ENCODE measurements at places on chromosomes 16 and 17.

DNA sequence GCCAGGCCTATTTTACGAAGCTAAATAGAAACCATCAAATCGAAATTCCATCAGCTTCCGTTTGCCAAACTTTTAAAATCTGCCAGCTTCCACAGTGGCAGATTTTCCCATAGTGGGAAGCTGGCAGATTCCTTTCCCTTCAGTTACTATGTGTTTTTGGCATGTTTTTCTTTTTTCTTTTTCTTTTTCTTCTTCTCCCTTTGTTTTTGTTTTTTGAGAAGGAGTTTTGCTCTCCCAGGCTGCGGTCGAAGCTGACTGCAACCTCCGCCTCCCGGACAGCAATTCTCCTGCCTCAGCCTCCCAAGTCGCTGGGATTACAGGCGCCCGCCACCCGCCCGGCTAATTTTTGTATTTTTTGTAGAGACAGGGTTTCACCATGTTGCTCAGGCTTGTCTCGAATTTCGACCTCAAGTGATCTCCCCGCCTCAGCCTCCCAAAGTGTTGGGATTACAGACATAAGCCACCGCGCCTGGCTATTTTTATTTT, 684 bp upstream of the CWC25 start:
- DNase-seq: no peak

- no peak for DNase-seq
Observed at GRCh38 chr16:81554979-81555378, 110.4 kb downstream of the CMIP start.

GRCh38 chr17:77231076-77231871, 90.5 kb downstream of the SEC14L1 start:
- no peak for DNase-seq

- DNase-seq: peak; percentile 21
Observed at GRCh38 chr17:39979893-39980350, 685 bp upstream of the PSMD3 start.

GRCh38 chr17:1779571-1780131, 17.8 kb downstream of the SERPINF1 start:
- no peak for DNase-seq

- no peak for DNase-seq
Observed at GRCh38 chr17:80441598-80442322, 26.8 kb downstream of the ENDOV start.

- DNase-seq: no peak
Observed at GRCh38 chr17:73493956-73494926, 150.0 kb downstream of the SDK2 start.

DNA sequence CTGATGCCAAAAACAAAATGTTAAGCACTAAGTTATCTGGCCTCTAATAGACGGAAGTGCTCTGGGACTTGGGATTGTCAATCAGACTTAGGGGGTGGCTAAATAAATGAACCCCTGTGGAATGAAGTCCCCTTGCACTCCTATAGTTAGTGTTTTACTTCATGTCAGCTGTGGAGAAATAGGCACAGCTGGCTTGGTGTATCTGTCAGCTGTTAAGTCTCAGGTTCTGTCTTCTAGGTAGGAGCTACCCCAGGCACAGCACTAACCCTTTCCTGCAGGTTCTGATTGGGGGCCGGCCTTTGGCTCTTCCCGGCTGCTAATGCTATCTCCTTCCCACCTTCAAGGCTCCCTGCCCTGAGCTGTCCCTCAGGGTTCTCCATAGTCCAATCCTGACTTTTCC, 410.6 kb downstream of the UTP18 start:
- no peak for DNase-seq

DNA sequence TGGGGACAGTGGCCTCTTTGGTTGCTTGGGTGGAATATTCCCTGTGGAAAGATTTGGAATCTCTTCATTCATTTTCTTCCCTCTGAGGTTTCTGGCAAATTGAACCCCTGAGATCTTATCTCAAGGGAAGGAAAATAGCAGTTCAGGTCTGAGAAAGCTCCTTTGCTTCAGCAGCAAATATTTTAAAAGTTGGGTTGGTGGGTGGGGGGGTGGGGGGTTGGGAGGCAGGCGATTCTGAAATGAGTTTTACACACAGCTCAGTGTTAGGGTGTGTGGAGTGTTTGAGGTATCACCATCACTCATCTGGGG, 6.8 kb downstream of the TBX2 start:
- DNase-seq: no peak

DNA sequence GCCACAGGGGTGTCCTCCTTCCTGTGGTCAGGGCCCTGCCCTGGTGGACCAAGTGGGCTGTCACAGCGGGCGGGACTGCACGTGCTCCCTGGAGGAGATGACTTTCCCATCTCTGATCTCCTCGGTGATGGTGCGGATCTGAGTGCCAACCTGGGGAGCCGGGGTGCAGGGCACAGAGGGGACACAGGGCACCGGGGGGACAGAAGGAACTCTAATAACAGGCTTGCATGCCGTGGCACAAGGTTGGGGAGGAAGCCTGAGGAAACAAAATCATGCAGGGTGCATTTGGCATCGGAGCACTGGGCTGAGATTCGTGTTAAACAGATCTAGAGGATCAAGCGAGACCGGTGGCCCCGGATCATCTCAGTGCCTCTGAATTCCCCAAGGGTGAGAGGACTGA, 3.4 kb downstream of the KRT36 start:
- DNase-seq: no peak

GRCh38 chr16:51055434-51055833, 95.6 kb downstream of the SALL1 start:
- no peak for DNase-seq

- no peak for DNase-seq
Observed at GRCh38 chr17:38451840-38452529, 23.7 kb downstream of the ARHGAP23 start.

GRCh38 chr16:1007284-1007850, 25.8 kb downstream of the SOX8 start:
- DNase-seq: no peak

- no peak for DNase-seq
Observed at GRCh38 chr17:14760719-14761411, 460.0 kb downstream of the HS3ST3B1 start.

All from stimulated activated CD4-positive, alpha-beta T cell treated with anti-CD3 and anti-CD28 coated beads, Interleukin-4, amount 100 ng/mL, for 24 hours (primary cell).